ENCODE measurements at places on chromosomes 6 and 20.
A peak's percentile ranks its signal among the peaks of the same experiment; 100 is the strongest.

GRCh38 chr6:27651371-27651732, 178.4 kb upstream of the ZNF184 start:
- H3K4me3 ChIP-seq, result no peak overlapping the region
- H3K36me3 ChIP-seq, result no peaks in the 10 kb centered on the region

GRCh38 chr6:37314487-37315156, 39.2 kb upstream of the RNF8 start:
- peaks cover 22% of the 10 kb centered on the region for H3K36me3 ChIP-seq
- H3K4me1 ChIP-seq, result peaks cover 17% of the 10 kb centered on the region
- H3K27ac ChIP-seq, result no peak overlapping the region
- H3K4me3 ChIP-seq, result no peak overlapping the region
- no peaks in the 10 kb centered on the region for H3K27me3 ChIP-seq

DNA sequence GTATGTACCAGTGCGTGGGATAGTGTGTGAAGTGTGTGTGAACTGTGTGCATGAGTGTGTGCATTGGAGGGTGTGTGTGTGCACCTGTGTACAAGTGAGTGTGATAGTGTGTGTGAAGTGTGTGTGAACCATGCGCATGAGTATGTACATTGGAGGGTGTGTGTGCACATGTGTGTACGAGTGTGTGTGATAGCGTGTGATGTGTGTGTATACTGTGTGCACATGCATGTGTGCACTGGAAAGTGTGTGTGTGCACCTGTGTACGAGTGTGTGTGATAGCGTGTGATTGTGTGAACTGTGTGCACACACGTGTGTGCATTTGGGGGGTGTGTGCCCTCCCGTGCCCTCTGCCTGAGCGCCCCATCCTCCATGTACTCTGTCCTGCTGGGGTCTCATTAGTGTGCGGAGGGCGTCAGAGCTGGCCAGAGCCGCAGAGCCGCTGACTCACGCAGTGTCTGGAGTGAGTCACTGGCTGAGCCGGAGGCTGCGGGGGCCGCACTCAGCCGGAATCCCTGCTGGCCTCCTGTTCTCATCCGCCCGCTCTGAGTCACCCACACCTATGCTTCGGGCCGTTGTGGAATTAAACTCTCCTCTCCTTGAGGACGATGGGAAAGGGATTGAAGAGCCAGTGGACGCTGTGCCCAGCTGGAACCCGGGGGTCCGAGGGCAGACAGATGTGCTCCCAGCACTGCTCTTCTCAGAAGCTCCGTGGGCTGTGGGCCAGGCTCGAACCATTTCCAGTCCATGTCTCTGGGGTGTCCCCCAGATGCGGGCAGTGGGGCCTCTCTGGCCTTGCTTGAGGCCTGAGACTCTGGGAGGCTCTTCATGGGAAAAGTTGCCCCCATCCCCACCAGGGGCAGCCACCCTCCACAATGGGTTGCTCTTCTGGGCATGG, 27.3 kb upstream of the STX16 start:
- H3K36me3 ChIP-seq, result no peaks in the 10 kb centered on the region
- H3K4me1 ChIP-seq, result no peaks in the 10 kb centered on the region
- H3K4me3 ChIP-seq, result no peak overlapping the region

- H3K4me3 ChIP-seq, result no peak overlapping the region
- H3K27me3 ChIP-seq, result peaks cover 22% of the 10 kb centered on the region
- H3K36me3 ChIP-seq, result no peaks in the 10 kb centered on the region
- H3K27ac ChIP-seq, result no peak overlapping the region
- H3K4me1 ChIP-seq, result peaks cover 16% of the 10 kb centered on the region
These were observed 4.1 kb upstream of the TBC1D32 start for GRCh38 chr6:121338366-121338765.

DNA sequence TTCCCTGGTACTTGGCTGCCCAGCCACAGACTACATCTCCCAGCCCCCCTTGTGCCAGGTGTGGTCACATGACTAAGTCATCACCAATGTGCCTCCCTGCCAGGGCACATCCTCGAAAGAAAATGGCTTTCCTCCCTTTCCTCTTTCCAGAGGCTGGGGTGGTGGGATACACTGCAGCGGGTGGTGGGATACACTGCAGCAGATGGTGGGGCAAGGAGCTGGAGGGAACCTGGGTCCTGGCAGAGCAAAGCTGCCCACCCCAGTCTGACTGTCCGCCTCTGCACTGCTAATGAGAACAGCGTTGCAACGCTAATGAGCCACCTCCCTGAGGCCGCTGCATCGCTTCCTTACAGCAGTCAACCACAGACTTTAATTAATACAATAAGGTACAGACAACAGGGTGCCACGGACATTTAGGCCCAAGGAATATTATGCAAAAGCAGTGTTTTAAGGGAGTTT, 125.3 kb downstream of the PREX1 start:
- H3K4me3 ChIP-seq, result no peak overlapping the region
- peaks cover 63% of the 10 kb centered on the region for H3K36me3 ChIP-seq
- no peak for DNase-seq
- no peak overlapping the region for H3K27ac ChIP-seq
- H3K4me1 ChIP-seq, result peaks cover 36% of the 10 kb centered on the region

- H3K36me3 ChIP-seq, result peaks cover 27% of the 10 kb centered on the region
- no peaks in the 10 kb centered on the region for H3K4me1 ChIP-seq
These were observed 299.4 kb downstream of the ZFAND3 start for GRCh38 chr6:38118791-38119365.

- DNase-seq, result no peak
- no peaks in the 10 kb centered on the region for H3K27me3 ChIP-seq
- H3K36me3 ChIP-seq, result peaks cover 10% of the 10 kb centered on the region
- H3K4me1 ChIP-seq, result no peaks in the 10 kb centered on the region
- H3K27ac ChIP-seq, result no peak overlapping the region
- H3K4me3 ChIP-seq, result no peak overlapping the region
These were observed 57.7 kb upstream of the VSTM2L start for GRCh38 chr20:37845241-37845681.

GRCh38 chr6:104796031-104796785, 63.5 kb downstream of the HACE1 start:
- H3K4me3 ChIP-seq, result no peak overlapping the region
- peaks cover 2% of the 10 kb centered on the region for H3K4me1 ChIP-seq
- H3K27me3 ChIP-seq, result no peaks in the 10 kb centered on the region
- DNase-seq, result no peak

DNA sequence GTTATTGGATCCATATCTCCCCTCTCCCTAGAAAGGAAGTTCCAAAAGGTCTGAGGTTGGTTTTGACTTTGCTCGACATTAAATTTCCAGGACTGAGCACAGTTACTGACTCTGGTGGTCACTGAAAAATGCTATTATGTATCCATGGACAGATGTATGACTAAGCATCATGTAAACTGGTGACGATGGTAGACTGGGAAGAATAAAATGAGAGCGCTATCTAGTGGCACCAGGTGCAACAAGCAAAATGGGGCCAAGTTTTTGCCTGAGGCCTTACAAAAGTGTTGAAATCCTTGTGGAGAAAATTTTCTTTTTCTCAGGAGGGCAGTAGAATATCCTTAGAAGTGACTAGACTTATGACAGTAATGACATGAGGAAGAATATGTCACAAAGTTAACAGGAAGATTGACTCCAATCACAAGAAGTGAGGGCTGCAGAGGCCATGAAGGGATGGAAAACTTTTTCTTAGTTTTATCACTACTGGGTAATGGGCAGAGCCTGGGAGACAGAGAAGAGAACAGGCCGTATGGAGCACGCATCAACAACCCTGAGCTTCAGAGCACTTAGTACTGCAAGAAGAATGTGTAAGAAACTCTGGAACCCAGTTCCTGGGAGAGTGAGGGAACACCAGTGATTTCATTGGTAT, 88.9 kb upstream of the ELOVL5 start:
- H3K36me3 ChIP-seq, result no peaks in the 10 kb centered on the region
- peak; percentile 38 for DNase-seq
- no peak overlapping the region for H3K27ac ChIP-seq

DNA sequence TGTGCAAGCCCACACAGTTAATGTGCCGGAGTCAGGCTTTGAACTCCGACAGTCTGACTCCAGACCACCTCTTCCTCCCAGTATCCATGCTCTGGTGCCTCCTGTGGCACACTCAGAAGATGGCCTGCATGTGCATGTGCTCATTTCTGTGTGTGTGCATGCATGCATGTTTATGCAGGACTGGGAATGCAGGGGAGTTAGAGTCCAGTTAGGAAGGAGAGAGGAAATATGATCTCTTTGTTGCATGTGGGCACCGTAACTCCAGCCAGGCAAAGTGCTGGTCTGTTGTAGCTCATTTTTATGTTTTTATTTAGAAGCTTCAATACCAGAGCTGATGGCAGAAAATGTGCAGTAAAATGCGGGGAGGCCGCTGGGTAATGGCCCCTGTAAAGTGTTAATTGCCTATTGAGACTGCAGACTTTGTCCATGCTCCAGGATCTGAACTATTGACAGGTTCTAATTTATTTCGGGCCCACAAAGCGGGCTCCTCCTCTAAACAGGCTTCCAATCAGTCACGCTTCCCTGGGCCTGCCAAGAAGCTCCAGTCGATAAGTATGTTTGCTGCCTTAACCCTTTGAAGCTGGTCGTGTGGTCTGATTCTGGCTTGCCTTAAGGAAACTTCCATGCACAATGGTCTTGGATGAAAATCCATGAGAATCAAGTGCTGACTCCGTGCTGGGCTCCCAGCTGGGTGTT, 248.3 kb downstream of the DHX35 start:
- H3K36me3 ChIP-seq, result no peaks in the 10 kb centered on the region
- no peaks in the 10 kb centered on the region for H3K27me3 ChIP-seq
- no peak overlapping the region for H3K4me3 ChIP-seq
- no peak for DNase-seq

GRCh38 chr6:32107406-32107805, 1.7 kb downstream of the TNXB start:
- no peaks in the 10 kb centered on the region for H3K4me1 ChIP-seq
- no peak overlapping the region for H3K27ac ChIP-seq
- no peaks in the 10 kb centered on the region for H3K36me3 ChIP-seq
- peaks cover 47% of the 10 kb centered on the region for H3K27me3 ChIP-seq

DNA sequence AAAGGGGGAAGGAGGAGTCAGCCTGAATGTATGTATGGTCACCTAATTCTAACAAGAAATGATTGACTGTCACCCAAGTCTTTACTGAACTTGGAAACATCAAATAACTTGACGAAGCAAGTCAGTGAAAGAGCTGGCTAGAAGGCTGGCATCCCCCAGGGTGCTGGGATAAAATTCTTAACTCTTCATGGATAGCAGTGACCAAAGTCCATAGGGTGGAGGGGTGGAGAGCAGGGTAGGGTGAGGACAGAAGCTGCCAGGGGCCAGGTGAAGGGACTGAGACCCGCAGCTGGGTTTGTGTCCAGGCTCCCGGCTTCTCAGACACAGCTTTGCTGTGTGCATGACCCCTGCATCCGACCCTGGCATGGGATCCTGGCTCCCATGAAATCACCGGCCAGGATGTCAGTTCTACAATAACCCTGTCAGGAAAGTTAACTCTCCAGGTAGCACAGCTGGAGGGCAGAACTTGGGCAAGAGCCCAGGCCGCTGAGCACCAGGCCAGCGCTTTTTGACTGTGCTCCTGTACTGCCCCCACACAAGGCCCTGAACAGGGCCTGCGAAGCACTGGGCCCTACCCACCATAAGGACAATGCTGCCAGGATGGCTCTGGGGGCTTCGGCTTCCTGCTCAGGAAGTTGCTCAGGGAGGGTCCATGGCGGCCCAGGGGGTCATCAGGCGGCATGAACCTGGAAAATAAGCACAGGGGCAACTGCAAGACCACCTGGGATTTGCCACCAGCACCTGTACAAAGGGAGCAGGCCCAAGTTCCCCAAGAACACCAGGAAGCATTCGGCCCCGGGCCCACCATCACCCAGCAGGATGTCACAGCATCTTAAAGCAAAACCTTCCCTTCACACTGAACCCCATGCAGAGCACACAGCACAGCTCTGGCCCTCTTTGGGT, 32.5 kb downstream of the ZC3H12D start:
- no peaks in the 10 kb centered on the region for H3K27me3 ChIP-seq
- peaks cover 13% of the 10 kb centered on the region for H3K36me3 ChIP-seq
- no peak for DNase-seq
- no peak overlapping the region for H3K4me3 ChIP-seq

- no peak overlapping the region for H3K27ac ChIP-seq
- no peak for DNase-seq
- H3K4me3 ChIP-seq, result no peak overlapping the region
- peaks cover 23% of the 10 kb centered on the region for H3K4me1 ChIP-seq
- peaks cover 28% of the 10 kb centered on the region for H3K36me3 ChIP-seq
- H3K27me3 ChIP-seq, result no peaks in the 10 kb centered on the region
These were observed 25.9 kb downstream of the ACSS1 start for GRCh38 chr20:25032065-25032477.

DNA sequence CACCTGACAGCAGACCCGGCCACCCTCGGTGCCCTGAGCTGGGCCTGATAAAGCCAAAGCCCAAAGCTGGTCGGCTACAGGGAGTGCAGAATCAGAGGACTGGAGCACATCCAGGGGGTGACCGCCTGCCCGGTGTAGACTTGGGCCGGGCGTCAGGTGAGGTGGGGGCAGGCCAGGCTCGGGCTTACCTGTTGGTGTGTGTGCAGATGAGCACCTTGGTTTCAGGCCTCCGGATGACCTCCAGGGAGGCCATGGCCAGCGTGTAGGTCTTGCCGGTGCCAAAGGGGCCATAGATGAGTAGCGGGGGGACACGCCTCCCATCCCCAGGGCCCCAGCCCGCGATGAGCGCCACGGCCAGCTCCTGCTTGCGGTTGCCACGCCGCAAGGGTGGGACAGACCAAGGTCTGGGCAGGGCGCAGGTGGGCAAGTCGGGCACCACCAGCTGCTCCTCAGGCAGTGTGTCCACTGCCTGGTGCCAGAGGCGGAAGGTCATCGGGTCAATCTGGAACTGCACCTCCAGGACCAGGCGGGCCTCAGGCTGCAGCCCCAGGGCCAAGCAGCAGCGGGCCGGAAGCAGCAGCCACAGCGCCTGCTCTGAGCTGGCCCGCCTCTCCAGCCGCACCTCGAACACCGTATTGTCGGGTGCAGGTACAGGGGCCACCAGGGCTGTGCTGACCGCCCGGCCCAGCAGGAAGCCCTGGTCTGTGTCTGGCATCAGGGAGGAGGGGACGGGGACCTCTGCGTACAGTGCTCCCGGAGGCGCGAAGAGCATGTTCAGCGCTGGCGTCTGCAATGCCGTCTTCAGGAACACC, 5.7 kb downstream of the HELZ2 start:
- peaks cover 1% of the 10 kb centered on the region for H3K36me3 ChIP-seq
- peaks cover 42% of the 10 kb centered on the region for H3K27me3 ChIP-seq
- peaks cover 27% of the 10 kb centered on the region for H3K4me1 ChIP-seq
- peak overlapping the region; percentile 61 for H3K4me3 ChIP-seq

Data from activated naive CD4-positive, alpha-beta T cell treated with anti-CD3 and anti-CD28 coated beads, Interleukin-2, amount 10 ng/mL, durations not matched to agents 7 days and 5 days (primary cell).